ENCODE measurements at places on chromosomes 2 and 18. TPM values are rescaled to one million over a fixed set of nuclear protein-coding genes. Genes with fewer than 3 reads are reported as not detected.
A peak's percentile ranks its signal among the peaks of the same experiment; 100 is the strongest.

GRCh38 chr2:127080226-127080937 is 26.6 kb downstream of the BIN1 start:
- no peak overlapping the region for H3K27ac ChIP-seq
- no peak for DNase-seq
- H3K27me3 ChIP-seq = no peaks in the 10 kb centered on the region
- no peaks in the 10 kb centered on the region for H3K4me1 ChIP-seq
- H3K4me3 ChIP-seq = no peak overlapping the region

- no peak for DNase-seq
- H3K27ac ChIP-seq = no peak overlapping the region
- peaks cover 18% of the 10 kb centered on the region for H3K36me3 ChIP-seq
- no peak overlapping the region for H3K4me3 ChIP-seq
- no peaks in the 10 kb centered on the region for H3K4me1 ChIP-seq
- H3K27me3 ChIP-seq = no peaks in the 10 kb centered on the region
These were observed 104.1 kb upstream of the UBXN4 start for GRCh38 chr2:135637456-135638087.

- H3K36me3 ChIP-seq = no peaks in the 10 kb centered on the region
- no peaks in the 10 kb centered on the region for H3K4me1 ChIP-seq
- no peak for DNase-seq
- no peaks in the 10 kb centered on the region for H3K27me3 ChIP-seq
- H3K4me3 ChIP-seq = no peak overlapping the region
- no peak overlapping the region for H3K27ac ChIP-seq
These were observed 150.4 kb upstream of the GAREM1 start for GRCh38 chr18:32621034-32621433.

GRCh38 chr2:62741127-62741526 is 35.6 kb downstream of the EHBP1 start:
- peaks cover 9% of the 10 kb centered on the region for H3K4me1 ChIP-seq
- no peaks in the 10 kb centered on the region for H3K36me3 ChIP-seq
- H3K4me3 ChIP-seq = no peak overlapping the region
- H3K27ac ChIP-seq = no peak overlapping the region

DNA sequence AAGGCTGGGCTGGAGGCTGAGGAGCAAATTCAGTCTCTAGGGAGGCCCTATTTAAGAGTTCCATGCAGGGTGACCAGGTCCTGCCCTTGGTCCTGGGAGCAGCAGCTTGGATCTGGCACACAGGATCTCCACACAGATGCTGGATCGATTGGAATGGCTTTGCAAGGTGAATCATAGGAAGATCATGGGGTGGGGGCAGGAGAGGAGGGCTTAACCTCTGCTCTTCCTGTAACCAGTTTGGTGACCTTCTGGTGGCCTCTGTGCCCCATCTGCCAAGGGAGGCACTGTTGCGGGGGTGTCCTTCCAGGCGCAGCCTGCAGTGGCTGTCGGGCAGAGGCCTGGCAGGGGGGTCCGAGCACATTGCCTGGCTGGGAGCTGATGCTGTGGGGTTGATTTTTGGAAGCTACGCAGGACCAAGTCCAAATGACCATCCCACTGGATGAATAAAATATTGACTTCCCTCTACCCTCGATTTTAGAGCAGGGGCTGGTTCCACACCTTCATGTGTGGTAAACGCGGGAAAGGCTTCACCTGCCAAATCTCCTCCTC is 79.7 kb downstream of the EDAR start:
- H3K36me3 ChIP-seq = no peaks in the 10 kb centered on the region
- H3K27me3 ChIP-seq = no peaks in the 10 kb centered on the region
- peak; percentile 46 for DNase-seq
- no peak overlapping the region for H3K27ac ChIP-seq
- H3K4me1 ChIP-seq = peaks cover 4% of the 10 kb centered on the region

Gene NR4A2
- total RNA-seq = 3.7 TPM

Gene CRYGC
- not detected for total RNA-seq

Gene TXNDC2
- total RNA-seq = not detected

Gene PAX8
- total RNA-seq = 0.37 TPM
